Activated CD4-positive, alpha-beta T cell treated with anti-CD3 and anti-CD28 coated beads for 4 hours (primary cell): ENCODE measurements at places on chromosomes 13 and 19.

- no peak for DNase-seq
Observed at GRCh38 chr19:51994048-51994644, 7.5 kb upstream of the ZNF350 start.

GRCh38 chr19:42176649-42176989 lies 40.9 kb downstream of the DEDD2 start:
- DNase-seq = no peak

- DNase-seq = no peak
Observed at GRCh38 chr13:91304741-91305140, 42.7 kb upstream of the MIR17HG start.

DNA sequence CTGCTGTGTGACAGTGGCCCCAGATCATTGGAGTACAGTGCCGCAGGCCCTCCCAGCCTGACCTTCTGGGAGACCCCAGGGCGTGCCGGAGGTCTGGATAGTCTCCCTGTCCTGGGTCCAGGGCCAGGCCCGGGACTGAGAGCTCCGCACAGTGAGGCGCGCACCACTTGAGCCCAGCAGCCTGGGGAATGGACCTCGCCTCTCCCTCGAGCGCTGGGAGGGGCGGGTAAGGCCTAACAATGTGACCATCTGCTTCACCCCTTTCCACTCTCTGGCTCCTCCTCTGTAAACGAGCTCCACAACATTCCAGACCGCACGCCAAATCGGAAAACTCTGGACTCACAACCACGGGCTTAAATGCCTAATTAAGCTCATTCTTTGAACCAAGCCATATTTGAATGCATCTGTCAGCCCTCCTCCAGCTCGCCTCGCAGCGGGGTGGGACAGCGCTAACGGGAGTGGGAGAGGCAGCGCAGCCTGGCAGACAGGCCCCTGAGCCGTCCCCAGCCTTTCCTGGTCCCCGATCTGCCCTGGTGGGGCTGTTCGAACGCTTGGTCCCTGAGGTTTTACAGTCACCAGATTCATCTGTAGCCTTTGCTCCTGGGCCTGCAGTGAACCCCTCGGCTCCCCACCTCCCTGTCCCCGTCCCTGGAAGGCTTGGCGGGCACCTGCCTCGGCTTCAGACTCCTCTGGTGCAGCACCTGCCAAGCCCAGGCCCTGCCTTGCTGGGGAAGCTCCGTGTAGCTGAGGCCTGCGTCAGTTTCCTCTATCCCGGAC lies 120.7 kb upstream of the VSTM2B start:
- DNase-seq = no peak

DNA sequence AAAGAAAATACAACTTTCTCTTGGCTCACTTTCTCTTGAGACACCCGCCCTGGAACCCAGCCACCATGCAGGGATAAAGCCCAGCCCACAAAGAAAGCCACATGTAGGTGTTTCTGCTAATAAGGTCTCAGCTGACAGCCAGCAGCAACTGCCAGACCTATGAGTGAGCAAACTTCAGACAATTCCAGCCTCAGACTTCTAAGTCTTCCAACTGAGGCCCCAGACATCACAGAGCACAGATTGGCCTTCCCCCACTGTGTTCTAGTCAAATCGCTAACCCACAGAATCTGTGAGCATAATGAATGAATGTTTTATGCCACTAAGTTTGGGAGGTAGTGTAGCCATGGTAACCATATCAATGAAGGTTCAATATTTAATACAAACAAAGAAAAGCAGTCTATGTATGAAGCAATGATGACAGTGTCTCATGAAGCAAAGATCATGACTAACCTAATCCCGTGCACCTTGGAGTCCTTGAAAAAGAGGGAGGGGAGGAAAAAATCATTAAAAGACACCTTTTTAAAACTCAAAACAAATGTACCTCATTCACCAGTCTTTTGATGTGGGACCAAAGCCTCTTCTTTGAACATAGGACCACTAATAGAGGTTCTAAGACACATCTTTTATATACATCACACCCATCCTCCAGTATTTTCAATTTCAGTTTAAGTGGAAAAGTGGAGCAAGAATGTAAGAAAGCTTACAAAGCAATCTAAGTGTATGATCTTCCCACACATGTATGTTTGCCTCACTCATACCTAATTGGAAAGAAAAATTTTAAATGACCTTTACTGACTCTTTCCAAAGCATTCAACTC lies 6.2 kb downstream of the MRPS31 start:
- DNase-seq = peak; percentile 15

DNA sequence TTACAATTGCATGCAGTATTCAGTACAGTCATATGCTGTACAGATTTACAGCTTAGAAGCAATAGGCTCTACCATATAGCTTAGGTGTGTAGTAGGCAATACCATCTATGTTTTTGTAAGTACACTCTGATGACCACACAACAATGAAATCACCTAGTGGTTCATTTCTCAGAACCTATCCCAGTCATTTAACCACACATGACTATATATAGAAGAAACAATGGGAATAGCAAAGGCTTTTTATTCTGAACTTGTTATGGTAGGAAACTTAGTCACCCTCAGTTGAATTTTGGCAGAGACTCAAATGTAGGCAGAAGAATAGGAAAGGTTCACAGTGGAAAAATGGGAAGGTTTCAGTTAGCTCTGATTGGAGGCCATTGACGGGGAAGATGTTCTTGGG lies 1075.1 kb upstream of the MIR17HG start:
- DNase-seq = no peak

DNA sequence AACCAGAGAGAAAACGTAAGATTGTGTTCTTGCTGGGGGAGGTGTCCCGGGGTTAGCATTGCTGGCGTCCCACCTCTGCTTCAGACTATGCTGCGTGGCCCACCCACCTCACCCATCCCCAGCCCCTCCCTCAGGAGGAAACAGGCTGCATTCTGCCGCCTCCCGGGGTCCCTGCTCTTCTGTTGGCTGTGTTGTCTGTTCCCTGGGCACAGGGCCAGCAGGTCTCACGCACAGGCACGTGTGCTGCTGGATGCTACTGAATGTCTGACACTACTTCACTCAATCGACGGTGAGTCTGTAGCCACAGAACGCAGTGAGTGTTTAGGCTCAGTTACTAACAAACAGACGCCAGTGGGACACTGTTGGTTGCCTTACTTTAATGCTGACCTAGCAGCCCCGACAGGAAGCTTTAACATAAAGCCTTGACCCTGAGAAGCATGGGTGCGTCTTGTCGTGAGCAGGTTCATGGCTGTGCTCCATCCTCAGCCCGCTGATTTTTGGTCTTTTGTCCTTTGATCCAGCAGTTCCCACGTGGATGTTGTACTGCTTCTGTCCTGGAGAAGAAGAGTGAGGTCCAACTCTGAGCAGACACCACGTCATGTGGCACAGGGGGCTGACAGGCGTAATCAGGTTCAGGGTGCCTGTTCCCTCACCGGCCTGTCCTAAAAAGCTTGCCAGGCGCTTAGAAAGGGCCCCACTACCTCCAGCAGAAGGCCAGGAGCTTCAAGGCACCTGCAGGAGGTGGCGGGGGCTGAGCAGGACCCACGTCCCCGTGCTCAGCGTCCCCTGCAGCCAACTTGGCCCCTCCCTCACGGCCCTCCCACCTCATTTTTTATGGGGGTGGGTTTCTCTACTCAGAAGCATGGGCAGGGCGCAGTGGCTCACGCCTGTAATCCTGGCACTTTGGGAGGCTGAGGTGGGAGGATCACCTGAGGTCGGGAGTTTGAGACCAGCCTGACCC lies 26.0 kb downstream of the NAXD start:
- no peak for DNase-seq

- DNase-seq = peak; percentile 71
Observed at GRCh38 chr19:19034204-19034624, 811 bp downstream of the ARMC6 start.

GRCh38 chr19:18533058-18533457 lies 10.3 kb downstream of the FKBP8 start:
- no peak for DNase-seq

- no peak for DNase-seq
Observed at GRCh38 chr19:18274219-18274780, at the start of gene IQCN. Gene IQCN, minus strand, starts transcription at chr19:18274452. Its CDS starts 4,974 bp downstream, at chr19:18269478.

GRCh38 chr13:103945836-103946235 lies 879.6 kb upstream of the SLC10A2 start:
- DNase-seq = no peak

GRCh38 chr19:1997353-1998233 lies 17.9 kb downstream of the BTBD2 start:
- DNase-seq = no peak

GRCh38 chr19:48740164-48740972 lies at the start of gene RASIP1:
Gene RASIP1, minus strand, starts transcription at chr19:48740610. Its CDS starts 328 bp downstream, at chr19:48740282.
- DNase-seq = no peak

- DNase-seq = peak; percentile 51
Observed at GRCh38 chr19:16368385-16369305, 44.0 kb downstream of the KLF2 start.

DNA sequence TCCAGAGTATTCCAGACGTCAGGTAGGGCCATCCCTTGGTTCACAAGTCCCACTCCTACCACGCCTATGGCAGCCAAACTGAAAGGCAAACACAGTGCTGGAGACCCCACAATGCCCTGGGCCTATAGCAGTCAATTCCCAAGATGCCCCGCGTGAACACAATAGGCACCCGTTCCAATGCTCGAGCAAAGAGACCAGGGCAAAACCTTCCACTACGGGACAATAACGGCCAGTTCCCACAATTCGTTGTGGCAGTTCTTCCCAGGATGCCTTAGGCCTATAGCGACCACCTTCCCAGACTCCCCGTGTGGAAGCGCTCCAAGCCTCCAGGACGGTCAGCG lies 538 bp downstream of the ZNF428 start:
- DNase-seq = peak; percentile 32

- no peak for DNase-seq
Observed at GRCh38 chr13:35812736-35813135, 318.4 kb downstream of the DCLK1 start.

GRCh38 chr19:3931041-3931440 lies 1.8 kb upstream of the NMRK2 start:
- DNase-seq = no peak

DNA sequence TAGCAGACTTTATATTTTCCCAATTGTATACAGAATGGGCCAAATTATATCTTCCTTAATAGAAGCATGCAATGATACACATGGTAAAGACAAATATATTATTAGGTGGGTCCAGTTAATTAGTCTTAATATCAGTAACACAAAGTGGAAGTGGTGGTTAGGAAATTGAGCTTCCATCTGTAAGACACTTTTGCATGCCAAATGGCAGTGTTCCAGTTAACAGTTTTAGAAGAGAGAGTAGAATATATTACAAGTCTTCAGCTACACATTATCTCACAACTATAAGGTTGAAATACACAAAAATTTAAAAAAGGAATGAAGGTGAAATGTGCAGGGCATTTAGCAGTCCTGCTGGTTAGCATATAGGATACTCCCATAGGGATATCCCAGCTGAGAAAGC lies 536.5 kb downstream of the PCDH9 start:
- DNase-seq = no peak
